Cardiac muscle cell (in vitro differentiated cells and primary cell): ENCODE measurements at places on chromosomes 11 and 22. TPM values are rescaled to one million over a fixed set of nuclear protein-coding genes. Genes with fewer than 3 reads are reported as not detected.

- peaks cover 4% of the 10 kb centered on the region for H3K4me1 ChIP-seq
- H3K4me3 ChIP-seq: peak overlapping the region; percentile 12
- H3K36me3 ChIP-seq: no peaks in the 10 kb centered on the region
Measured at GRCh38 chr11:32438346-32438865, 3.1 kb upstream of the WT1 start.

DNA sequence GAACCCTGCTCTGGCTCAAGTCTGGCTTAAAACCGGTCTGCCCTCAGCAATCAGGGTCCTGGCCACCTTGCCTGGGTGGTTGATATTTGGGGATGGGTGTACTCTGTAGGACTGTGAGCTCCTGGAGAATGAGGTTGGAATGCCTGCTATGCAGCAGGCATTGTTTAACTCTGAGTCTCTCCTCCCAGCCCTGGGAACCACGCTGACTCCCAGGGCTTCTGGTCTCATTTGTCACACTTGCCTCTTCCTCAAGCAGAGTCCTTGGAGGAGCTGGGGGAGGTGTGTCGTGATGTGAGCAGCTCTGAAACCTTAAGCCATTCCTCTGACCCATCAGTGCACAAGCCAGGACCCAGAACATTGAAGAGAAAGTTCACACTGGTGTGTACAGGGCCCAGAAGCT, 340.1 kb downstream of the MN1 start:
- H3K4me1 ChIP-seq: no peaks in the 10 kb centered on the region
- peak; percentile 70 for DNase-seq
- H3K36me3 ChIP-seq: no peaks in the 10 kb centered on the region
- no peak overlapping the region for H3K27ac ChIP-seq
- no peak overlapping the region for H3K4me3 ChIP-seq

GRCh38 chr11:17683377-17684161, 35.8 kb upstream of the MYOD1 start:
- H3K36me3 ChIP-seq: no peaks in the 10 kb centered on the region
- no peak for DNase-seq
- no peak overlapping the region for H3K4me3 ChIP-seq
- no peak overlapping the region for H3K27ac ChIP-seq

Gene IL17REL
- total RNA-seq: 1.8 TPM in 1 of 2 replicates, not detected in the other

DNA sequence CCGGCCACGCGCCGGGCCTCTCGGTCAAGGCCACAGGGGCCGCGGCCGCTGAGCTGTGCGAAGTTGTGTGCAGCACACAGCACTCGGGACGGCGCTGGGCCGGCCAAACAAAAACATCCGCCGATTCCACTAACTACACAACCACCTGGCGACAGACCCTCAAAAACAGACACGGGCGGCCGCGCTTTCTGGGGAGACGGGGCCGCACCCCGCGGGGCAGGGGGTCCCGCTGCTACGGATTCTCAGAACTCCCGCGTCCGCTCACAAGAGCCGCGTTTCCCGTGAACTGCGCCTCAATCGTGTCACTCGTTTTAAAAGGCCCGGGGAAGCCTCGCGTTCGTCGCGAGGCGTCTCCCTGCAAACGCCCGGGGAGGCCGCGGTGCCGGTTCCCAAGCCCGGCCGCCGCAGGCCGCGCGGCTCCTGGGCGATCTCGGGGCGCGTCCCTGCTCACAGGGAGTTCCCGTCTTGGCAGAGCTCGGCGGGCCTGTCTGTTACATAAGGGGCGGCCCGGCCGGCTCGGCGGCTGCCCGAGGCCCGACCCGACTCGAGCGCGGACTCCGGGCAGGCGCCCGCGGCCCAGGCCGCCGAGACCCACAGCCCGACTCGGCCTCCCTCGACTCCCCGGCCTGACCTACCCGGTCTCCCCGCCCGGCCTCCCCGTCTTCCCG, 936 bp downstream of the BRD1 start:
- peaks cover 17% of the 10 kb centered on the region for H3K4me1 ChIP-seq
- H3K27ac ChIP-seq: peak overlapping the region; percentile 96
- peaks cover 18% of the 10 kb centered on the region for H3K36me3 ChIP-seq
- H3K27me3 ChIP-seq: no peaks in the 10 kb centered on the region
- DNase-seq: peak; percentile 57

DNA sequence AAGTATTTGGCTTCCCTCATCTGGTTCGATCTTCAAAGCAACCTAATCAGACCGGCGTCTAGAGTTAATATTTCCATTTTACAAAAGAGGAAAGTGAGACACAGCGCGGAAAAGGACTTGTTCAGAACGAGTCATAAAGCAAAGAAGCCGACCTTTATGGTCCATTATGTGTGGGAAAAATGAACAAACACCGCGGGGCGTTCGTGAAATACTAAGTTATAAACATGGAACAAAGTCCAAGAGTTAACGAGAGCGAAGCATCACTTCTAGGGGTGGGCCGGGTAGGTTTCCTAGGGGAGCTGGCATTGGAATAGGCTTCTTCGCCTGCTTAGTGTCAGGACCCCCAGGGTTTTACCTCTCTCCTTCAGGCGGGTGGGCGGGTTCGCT, 575 bp downstream of the DUSP18 start:
- peaks cover 12% of the 10 kb centered on the region for H3K27me3 ChIP-seq
- no peak overlapping the region for H3K27ac ChIP-seq
- H3K4me3 ChIP-seq: peak overlapping the region; percentile 70
- H3K4me1 ChIP-seq: peaks cover 6% of the 10 kb centered on the region
- H3K36me3 ChIP-seq: no peaks in the 10 kb centered on the region
- peak; percentile 9 for DNase-seq

- H3K4me3 ChIP-seq: no peak overlapping the region
- DNase-seq: no peak
- H3K27me3 ChIP-seq: no peaks in the 10 kb centered on the region
- no peaks in the 10 kb centered on the region for H3K36me3 ChIP-seq
- no peaks in the 10 kb centered on the region for H3K4me1 ChIP-seq
Measured at GRCh38 chr11:15430381-15430780, 315.7 kb downstream of the INSC start.

GRCh38 chr11:118908901-118909618, 16.7 kb downstream of the BCL9L start:
- H3K4me1 ChIP-seq: peaks cover 60% of the 10 kb centered on the region
- H3K36me3 ChIP-seq: peaks cover 4% of the 10 kb centered on the region
- DNase-seq: peak; percentile 95
- no peaks in the 10 kb centered on the region for H3K27me3 ChIP-seq
- peak overlapping the region; percentile 18 for H3K4me3 ChIP-seq
- peak overlapping the region; percentile 98 for H3K27ac ChIP-seq

- H3K27me3 ChIP-seq: no peaks in the 10 kb centered on the region
- no peak for DNase-seq
- no peaks in the 10 kb centered on the region for H3K4me1 ChIP-seq
Measured at GRCh38 chr11:28581286-28582242, 473.4 kb downstream of the METTL15 start.

DNA sequence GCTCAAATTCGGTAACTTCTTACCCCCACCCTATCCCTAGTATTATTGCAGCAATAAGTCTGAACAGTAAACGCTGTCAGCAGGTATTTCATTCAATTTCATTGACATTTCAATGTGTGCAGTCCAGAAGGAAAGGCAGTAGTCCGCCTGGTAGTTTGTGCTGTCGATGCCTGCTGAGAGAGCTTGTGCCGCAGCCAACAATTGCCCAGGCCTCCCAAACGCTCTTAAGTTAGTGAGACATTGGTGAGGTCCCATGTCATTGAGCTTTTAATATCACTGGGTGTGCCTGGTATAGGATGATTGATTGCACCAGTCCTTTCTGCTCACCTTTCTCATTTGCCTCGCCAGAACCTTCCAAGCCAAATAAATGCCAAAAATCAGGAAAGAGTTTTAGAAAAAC, 28.1 kb downstream of the ALKBH3 start:
- H3K4me1 ChIP-seq: no peaks in the 10 kb centered on the region
- peaks cover 6% of the 10 kb centered on the region for H3K36me3 ChIP-seq
- DNase-seq: no peak
- no peak overlapping the region for H3K27ac ChIP-seq
- H3K27me3 ChIP-seq: no peaks in the 10 kb centered on the region
- H3K4me3 ChIP-seq: no peak overlapping the region

DNA sequence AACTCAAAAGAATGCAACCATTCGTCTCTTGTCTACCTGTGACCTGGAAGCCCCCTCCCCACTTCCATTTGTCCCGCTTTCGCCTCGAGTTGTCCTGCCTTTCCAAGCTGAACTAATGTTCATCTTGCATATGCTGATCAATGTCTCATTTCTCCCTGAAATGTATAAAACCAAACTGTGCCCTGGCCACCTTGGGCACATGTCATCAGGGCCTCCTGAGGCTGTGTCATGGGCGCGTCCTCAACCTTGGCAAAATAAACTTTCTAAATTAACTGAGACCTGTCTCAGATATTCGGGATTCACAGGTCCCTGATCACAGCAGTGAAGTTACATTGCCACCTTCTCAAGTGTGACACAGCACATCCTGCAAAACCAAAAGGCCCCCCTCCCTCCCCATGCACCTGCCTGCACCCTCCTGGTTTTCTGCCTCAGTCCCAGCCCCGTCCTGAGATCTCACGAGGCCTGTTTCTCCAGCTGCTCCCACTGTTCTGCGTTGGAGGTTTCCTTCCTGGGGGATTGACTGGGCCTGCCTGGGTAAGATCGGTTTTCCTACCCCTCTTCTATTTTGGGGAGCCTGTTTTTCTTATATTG, 1328.7 kb downstream of the TBC1D22A start:
- H3K4me1 ChIP-seq: no peaks in the 10 kb centered on the region
- no peak overlapping the region for H3K27ac ChIP-seq
- H3K27me3 ChIP-seq: no peaks in the 10 kb centered on the region
- H3K4me3 ChIP-seq: no peak overlapping the region

DNA sequence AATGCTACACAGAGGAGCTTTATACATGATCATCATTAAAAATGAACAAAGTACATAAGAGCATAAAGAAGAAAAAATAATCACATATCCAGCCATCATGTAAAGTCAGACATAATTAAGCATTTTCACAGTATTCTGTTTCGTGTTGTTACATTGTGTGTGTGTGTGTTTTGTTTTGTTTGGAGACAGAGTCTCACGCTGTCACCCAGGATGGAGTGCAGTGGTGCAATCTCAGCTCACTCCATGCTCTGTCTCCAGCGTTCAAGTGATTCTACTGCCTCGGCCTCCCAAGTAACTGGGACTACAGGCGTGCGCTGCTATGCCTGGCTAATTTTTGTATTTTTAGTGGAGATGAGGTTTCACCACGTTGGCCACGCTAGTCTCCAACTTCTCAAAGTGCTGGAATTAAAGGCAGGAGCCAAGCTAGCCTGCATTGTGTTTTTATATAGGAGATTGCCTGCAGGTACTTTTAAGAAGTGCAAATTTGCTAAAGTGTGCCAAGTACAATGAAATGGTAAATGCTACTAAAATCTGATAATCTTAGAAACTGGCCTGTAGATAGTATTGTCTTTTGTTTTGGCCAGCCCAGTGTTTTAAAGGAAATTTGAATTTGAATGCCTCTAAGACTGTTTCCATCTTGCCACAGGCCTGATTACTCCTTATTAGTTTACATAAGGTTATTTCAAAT, 7.8 kb downstream of the CTSC start:
- no peak overlapping the region for H3K27ac ChIP-seq
- no peak overlapping the region for H3K4me3 ChIP-seq
- no peaks in the 10 kb centered on the region for H3K27me3 ChIP-seq
- peaks cover 37% of the 10 kb centered on the region for H3K36me3 ChIP-seq
- no peak for DNase-seq

- no peaks in the 10 kb centered on the region for H3K4me1 ChIP-seq
- no peaks in the 10 kb centered on the region for H3K36me3 ChIP-seq
- no peak overlapping the region for H3K27ac ChIP-seq
- no peak for DNase-seq
Measured at GRCh38 chr11:92948116-92948515, 21.3 kb upstream of the MTNR1B start.

Gene FBLN1
- 24.2 and 53.8 TPM in 2 replicates for total RNA-seq

Gene ZC3H12C
- total RNA-seq: 7.0 and 7.1 TPM in 2 replicates

Gene MS4A15
- total RNA-seq: not detected in 2 replicates

DNA sequence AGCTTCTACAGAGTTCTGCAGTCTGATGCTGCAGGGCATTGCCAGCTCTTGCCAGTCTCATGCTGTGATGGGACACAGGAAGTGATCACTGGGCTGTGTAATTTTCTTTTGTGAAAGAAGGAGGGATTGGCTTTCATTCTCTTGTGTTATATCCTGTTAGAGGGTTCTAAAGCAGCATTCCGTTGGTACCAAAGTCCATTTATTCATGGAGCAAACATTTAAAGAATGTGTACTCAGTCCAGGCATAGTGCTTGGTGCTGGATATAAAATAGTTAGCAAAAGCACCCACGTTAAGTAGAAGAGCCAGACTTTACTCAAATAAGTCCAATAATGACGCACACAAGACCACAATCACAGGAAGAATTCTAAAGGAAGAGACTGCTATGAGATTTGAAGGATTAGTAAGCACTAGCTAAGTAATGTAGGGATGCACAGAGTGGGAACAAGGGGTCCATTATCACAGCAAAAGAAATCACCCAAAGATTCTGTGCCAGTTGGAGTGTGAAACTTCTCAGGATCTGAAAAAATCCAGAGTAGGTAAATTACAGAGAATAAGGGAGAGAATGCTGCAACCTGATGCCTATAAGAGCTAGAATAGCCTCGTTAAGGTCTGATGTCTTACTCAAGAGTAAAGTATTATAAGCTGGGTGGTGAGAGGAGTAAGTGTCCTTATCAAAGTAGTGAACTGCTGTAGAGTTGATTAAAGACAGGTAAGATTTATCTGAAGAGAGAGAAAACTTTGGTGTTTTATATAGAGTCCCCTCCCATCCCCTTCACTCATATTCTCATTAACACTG, 728.3 kb downstream of the METTL15 start:
- H3K4me3 ChIP-seq: no peak overlapping the region
- H3K36me3 ChIP-seq: no peaks in the 10 kb centered on the region
- H3K4me1 ChIP-seq: peaks cover 6% of the 10 kb centered on the region
- H3K27ac ChIP-seq: no peak overlapping the region

- H3K27ac ChIP-seq: no peak overlapping the region
- H3K27me3 ChIP-seq: peaks cover 32% of the 10 kb centered on the region
- no peaks in the 10 kb centered on the region for H3K36me3 ChIP-seq
- H3K4me3 ChIP-seq: no peak overlapping the region
- no peaks in the 10 kb centered on the region for H3K4me1 ChIP-seq
Measured at GRCh38 chr22:49271831-49272230, 555.8 kb downstream of the BRD1 start.

Gene NAALAD2
- total RNA-seq: 5.3 and 13.0 TPM in 2 replicates

Gene OR10A2
- not detected in 2 replicates for total RNA-seq

GRCh38 chr22:29581799-29582198, 886 bp upstream of the NIPSNAP1 start:
- no peak overlapping the region for H3K27ac ChIP-seq
- DNase-seq: no peak
- H3K36me3 ChIP-seq: no peaks in the 10 kb centered on the region
- no peak overlapping the region for H3K4me3 ChIP-seq
- no peaks in the 10 kb centered on the region for H3K4me1 ChIP-seq
- H3K27me3 ChIP-seq: no peaks in the 10 kb centered on the region

DNA sequence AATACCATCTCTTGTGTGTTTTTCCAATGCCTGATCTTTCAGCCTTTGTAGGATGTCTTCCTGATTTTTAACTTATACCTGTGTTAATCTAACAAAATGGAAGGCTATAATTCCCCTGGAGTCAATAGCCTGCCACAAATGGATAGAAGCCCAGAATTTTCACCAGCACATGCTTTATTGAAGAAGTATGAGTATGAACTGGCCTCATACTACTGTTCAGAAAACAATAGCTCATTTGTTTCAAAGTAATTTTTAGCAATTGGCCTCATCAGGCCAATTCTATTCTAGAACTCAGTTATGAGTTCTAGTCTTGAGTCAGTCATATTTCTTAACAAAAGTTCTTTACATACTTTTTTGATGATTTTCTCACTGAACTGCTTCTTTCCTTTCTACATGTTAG, 40.6 kb upstream of the SLC37A2 start:
- no peak for DNase-seq
- H3K27ac ChIP-seq: no peak overlapping the region
- H3K4me3 ChIP-seq: no peak overlapping the region
- no peaks in the 10 kb centered on the region for H3K4me1 ChIP-seq
